ENCODE measurements at places on chromosomes 5 and 9.
A peak's percentile ranks its signal among the peaks of the same experiment; 100 is the strongest.

DNA sequence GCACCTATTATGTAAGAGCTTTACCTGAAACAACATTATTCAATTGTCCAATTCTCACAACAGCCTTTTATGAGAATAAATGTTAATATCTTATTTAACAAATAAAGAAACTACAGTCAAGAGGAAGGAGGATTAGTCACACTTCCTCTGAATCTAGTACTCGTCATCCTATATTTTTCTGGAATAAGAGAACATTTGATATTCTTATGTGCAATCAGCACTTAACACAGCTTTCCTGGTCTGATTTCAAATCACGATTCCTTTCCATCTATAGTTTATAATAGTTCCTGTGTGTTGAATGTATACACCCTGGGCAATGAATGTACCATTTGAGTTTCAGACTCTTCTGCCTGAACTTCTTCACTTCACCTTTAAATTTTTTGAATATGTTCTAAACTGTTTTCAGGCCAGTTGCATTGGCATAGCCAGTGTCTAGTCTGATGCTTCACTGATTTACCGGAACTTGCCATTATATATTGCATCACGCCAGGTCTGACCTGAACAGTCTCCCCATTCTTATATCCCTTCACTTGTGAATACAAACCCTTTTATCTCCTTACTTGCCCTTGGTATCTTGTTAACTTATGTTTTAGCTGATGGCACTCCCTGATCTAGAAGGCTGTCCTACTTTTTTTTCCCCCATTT is 698.3 kb downstream of the MAT2B start:
- DNase-seq: no peak

DNA sequence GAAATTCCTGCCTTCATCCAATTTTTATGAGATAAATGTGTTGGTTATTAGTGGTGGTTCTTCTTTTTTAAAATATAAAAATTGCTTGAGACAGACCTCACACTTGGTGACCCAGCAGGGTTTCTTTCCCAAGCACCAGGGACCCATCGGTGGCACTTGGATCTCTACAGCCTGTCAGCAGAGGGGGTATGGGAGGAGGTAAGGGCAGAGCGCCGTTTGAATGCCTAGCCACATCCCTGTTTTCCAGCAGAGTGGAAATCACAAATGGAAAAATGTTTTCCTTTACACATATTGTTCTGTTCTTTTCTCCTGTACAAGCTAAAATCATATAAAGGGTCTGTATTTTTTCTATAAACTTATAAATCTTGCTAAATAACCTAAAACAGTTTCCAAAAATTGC is 248.0 kb downstream of the NR3C1 start:
- DNase-seq: no peak

DNA sequence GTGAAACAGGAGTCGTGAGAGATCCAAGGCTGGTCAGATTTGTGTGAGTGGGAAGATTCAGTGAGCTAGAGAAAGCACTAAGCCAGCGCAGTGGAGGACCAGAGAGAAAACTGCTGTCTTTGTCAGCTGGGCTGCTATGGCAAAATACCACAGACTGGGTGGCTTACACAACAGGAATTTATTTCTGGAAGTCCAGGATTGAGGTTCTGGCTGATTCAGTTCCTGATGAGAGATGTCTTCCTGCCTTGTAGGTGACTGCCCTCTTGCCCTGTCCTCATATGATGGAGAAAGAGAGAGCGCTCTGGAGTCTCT is 24.2 kb upstream of the ANKRD33B start:
- DNase-seq: no peak

DNA sequence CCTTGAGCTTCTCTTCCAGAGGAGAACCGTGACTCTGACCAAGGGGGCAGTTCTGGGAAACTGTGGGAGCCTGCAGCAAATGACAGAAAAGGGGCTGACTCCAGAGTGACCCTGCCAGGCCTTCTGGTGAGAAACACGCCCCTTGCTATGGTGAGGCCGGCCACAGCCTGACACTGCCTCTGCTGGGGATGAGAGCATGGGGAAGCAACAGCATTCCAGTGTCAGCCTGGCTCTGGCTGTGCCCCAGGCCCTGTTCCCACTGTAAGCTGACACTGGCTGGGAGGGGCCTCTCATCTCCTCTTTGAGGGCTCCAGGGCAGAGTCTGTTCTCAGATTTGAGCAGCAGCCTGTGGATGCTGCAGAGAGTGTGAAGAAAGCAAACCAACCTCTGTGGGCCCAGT is 180.0 kb upstream of the IL12B start:
- DNase-seq: no peak

DNA sequence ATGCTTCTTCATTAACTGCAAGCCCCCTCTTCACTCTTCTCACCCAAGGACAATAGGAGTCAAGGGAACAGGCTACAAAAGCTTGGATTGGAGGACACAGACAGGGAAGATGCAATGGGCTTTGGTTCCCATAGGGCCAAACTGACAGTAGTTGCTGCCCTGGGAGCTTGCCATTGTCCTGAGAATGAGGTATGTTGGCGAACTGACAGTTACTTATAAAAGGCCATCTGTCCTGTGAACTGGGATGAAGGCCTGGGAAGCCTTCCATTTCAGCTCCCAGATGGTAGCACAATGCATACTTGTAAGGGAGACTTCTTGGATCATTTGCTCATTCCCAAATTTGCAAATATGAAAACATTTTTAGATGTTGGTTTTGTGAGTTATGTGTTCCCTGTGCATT is 88.9 kb downstream of the SNCAIP start:
- DNase-seq: no peak

GRCh38 chr5:23352446-23352845 is 155.0 kb upstream of the PRDM9 start:
- no peak for DNase-seq

GRCh38 chr5:172479034-172479783 is 24.9 kb upstream of the SH3PXD2B start:
- DNase-seq: peak; percentile 79

DNA sequence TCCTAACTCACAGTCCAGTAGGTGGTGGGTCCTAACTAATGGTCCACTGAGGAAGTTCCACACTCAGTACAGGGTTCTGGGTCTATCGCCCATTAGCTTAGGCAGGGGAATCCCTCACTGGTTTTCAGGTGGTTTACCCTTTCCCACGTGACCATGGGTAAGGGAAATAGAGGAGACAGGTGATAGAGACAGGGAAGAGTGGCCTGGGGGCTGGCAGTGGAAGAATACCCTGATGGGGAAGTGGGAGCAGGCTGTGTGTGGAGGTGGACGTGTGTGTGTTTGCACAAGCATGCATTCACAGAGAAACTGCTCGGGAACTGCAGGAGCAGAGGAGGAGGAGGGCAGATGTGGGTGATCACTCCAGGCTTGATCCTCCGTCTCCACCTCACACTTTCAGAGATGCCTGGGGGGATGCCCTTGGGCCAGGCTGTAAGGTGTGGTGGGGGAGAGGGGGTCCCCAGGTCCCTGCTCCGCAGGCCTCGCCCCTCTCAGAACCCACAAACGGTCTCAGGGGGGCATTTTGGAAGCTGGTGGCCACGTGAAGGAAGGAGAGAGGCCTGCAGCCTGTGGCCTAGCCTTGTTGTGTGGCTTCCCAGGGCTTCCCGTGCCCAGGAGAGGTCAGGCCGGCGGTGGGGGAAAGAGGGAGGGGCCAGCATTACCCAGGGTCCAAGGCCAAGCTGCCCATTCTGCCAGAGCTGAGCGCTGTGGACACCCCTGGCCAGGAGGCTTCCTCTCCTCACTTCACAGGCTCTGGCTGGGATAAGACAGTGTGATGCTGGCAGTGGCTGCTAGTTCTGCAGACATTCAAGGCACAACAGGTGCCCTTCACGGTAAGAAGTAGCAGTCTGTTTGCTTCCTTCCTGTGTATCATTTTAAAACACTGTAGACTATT is 80.0 kb downstream of the OTULIN start:
- no peak for DNase-seq
